Suppressor macrophage treated with lipopolysaccharide for 4 hours (primary cell): ENCODE measurements at places on chromosomes 6 and 20.
A peak's percentile ranks its signal among the peaks of the same experiment; 100 is the strongest.

GRCh38 chr20:48398506-48399449 lies 429.0 kb downstream of the PREX1 start:
- DNase-seq = no peak

- no peak for DNase-seq
Observed at GRCh38 chr6:21033084-21033483, 498.8 kb downstream of the CDKAL1 start.

GRCh38 chr20:5046656-5047339 lies 45.5 kb upstream of the SLC23A2 start:
- peak; percentile 76 for DNase-seq

DNA sequence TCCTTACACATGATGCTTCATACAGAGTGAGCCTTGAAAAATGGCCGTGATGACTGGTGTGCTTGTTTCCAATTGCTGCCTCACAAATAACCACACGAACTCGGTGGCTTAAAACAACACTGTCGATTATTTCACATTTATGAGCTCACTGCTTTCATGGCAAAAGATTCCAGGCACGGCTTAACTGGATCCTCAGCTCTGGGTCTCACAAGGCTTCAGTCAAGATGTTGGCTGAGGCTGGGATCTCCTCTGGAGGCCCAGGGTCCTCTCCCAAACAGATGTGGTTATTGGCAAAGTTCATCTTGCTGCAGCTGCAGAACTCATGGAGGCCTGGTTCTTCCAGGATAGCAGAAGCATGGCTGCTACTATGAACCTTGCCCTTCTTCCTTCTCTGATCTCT lies 144.6 kb downstream of the TFAP2C start:
- DNase-seq = no peak

DNA sequence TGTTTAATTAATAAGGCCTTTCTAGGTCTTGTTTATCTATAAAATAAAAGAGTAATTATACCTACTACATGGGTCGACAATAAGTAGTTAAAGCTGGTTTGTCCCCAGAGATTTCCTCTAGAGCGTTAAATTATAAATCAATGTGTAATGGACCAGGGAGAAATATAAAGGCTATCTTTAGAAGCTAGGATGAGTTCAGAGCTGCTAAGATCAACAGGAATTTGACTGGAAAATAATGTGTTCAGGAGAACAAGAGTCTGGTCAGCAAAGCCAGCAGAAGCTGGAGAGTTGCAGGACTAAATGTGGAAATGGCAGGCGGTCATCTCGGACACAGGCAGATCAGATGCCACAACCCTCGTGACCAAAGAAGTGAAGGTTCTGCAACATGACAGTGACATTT lies 428.8 kb downstream of the EPM2A start:
- DNase-seq = no peak

- DNase-seq = no peak
Observed at GRCh38 chr6:167137881-167138280, 15.0 kb downstream of the CCR6 start.

- DNase-seq = peak; percentile 92
Observed at GRCh38 chr6:37168811-37169495, 999 bp upstream of the PIM1 start.

GRCh38 chr6:170292407-170293158 lies 1.7 kb upstream of the DLL1 start:
- no peak for DNase-seq

DNA sequence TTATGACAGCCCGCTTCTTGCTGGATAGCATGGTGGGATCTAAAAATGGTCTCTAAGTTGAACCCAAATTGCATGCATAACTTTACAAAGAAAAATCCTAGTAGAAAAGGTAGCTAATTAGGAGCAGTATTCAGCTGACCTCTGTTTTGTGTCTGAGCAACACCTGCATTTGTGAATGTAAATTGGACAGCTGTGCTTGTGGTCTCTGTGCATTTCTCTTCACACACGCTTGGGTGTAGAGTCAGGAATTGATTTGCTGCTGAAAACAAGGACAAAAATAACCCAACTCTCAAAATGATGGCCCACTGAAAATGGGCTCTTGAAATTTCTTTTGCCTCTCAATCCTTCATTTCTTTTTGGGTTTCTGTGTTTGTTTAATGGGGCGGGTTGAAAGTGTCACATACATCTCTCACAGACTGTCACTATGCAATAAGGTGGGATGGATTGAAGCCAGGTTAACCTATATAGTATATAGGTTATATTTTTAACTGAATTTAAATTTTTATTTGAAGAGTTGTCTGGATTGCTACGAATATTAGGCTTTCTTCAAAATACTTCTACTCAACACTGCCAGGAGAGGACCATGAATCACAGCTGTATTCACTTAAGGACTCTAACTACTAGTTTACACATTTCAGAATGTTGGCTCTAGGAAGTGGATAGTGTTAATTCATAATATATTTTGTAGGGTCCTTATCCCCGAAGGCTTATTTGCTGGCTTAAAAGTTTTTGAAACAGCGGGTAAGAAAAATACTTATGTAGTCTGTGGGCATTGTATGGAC lies 46.5 kb downstream of the SOBP start:
- no peak for DNase-seq

GRCh38 chr6:160382946-160383345 lies 34.8 kb downstream of the SLC22A3 start:
- DNase-seq = no peak

- no peak for DNase-seq
Observed at GRCh38 chr20:1215386-1216170, 10.3 kb upstream of the RAD21L1 start.

GRCh38 chr20:33669224-33669623 lies 2.5 kb downstream of the ACTL10 start:
- no peak for DNase-seq

DNA sequence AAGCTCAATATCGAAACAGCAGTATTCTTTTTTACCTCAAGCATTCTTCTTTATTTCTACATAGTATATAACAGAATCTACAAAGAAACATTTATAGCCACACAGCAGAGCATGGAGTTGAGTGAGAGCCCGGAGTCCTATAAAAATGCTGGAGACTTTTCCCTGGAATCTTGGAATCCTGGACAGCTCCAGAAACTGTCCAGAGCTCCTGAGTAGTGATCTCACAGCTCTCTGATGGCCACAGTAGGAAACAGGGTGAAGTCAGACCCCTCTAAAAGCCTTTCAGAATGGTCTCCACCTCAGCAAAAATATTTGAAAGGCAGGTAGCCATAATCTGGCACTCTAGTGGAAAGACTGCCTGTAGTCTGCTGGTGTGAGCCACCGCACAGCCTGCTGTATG lies 149.3 kb upstream of the STXBP5 start:
- no peak for DNase-seq

DNA sequence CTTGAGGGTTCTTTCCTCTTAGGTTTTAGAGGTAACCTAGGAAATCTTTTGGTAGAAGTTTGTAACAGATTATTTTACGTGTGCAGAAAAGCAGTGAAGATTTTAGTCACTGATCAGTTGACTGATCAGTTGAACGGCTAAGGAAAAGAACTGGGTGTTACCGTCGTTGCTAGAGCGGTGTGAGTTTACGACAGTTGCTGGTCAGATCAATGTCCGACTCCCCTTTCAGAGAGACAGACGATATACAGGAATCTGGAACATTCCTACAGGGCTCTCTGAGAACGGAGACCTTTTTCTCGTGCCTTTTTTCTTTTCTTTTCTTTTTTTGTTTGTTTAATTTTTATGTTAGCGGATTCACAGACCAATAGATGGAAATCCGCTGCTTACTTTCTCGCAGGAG lies 132.1 kb upstream of the ZNF184 start:
- no peak for DNase-seq

GRCh38 chr6:66717801-66718200 lies 1010.8 kb upstream of the EYS start:
- no peak for DNase-seq

DNA sequence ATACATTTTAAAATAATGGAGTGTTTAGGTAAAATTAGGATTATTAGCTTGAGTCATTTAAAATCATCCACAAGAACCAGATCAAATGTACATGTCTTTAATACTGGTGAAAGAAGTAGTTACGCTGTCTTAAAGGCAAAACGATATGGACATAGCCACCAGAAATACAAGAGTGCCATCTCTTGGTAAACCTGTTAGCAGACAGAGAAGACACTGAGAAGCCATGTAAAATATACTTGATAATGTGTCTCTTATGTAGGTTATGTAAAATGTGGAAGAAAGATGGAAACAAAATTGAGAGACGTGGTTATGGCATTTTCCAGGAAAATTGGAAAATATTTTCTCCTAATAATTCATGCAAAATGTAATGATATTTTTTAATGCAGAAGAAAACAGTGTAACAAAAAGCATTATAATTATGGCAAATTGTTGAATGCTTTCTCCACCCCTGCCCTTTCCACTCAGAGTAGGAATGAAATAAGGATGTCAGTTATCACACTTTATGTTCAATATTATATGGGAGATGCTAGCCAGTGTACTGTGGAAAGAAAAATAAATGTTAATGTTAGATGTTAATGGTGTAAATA lies 12.2 kb upstream of the SLC17A2 start:
- DNase-seq = peak; percentile 55

DNA sequence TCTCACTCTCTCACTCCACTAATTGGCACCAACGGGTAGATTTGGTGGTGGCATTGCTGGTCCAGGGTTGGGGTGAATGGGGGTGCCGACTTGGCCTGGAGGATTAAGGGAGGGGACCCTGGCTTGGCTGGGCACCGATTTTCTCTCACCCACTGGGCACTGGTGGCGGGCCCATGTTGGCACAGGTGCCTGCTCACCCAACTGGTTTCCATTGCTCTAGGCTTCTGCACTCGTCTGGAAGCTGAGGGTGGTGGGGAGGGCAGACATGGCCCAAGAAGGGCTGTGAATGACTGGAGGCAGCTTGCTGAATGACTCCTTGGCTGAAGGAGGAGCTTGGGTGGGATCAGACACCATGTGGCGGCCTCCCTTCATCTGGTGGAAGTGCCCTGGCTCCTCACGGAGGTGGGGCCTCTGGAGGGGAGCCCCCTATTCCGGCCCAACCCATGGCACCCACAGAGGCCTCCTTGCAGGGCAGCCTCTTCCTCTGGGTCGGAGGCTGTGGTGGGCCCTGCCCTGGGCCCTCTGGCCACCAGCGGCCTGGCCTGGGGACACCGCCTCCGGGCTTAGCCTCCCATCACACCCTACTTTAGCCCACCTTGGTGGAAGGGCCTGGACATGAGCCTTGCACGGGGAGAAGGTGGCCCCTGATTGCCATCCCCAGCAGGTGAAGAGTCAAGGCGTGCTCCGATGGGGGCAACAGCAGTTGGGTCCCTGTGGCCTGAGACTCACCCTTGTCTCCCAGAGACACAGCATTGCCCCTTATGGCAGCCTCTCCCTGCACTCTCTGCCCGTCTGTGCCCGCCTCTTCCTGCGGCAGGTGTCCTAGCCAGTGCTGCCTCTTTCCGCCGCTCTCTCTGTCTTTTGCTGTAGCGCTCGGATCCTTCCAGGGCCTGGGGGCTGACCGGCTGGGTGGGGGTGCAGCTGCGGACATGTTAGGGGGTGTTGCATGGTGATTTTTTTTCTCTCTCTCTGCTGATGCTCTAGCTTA lies 11.2 kb downstream of the VEGFA start:
- DNase-seq = no peak

DNA sequence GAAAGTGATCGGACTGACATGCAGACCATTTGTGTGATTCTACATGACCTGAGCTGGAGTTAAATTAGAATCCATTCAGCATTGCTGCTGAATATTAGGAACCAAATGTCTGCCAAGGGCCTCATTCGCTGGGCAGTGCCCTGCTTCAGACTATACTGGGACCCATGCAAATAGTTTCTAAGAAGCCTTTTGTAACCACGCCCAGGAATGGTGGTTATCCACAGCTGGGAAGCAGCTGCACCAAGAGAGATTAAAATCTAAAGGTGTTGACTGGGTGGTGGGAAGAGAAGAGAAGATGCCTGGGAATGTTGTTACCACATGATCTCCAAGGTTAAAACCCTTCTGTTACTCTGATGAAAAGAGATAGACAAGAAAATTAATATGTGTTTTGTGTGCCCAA lies 156.8 kb downstream of the PKHD1 start:
- no peak for DNase-seq

GRCh38 chr6:75114806-75115205 lies 91.0 kb downstream of the COL12A1 start:
- no peak for DNase-seq

DNA sequence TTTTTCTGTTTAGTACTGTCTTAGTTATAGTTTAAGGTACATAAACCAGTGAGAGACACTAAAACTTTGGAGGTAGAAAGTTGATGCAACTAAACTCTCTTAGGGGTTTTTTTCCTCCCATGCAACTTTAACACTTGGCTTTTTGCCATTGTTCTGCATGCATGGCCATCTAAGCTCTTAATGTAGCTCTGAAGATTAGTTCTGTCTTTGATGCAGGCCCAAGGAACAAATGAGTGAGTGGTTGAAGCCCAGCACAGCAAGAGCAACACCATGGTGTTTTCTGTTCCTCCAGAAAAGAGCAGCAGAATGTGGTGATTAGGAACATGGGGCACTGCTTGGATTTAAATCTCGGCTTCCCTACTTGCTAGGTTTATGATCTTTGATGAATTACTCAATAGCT lies 89.3 kb downstream of the L3MBTL3 start:
- DNase-seq = no peak

DNA sequence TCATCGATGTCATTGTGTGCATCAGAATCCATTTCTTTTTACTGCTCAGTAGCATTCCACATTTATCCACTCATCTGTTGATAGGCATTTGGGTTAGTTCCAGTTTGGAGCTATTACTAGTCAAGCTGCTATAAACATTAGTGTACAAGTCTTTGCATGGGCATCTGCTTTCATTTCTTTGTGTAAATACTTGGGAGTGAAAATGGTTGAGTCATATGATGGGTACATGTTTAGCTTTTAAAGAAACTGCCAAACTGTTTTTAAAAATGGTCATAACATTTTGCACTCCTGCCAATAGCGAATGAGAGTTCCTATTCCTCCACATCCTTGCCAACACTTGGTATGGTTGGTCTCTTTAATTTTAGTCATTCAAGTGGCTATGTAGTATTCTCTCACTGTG lies 21.2 kb upstream of the SLC22A2 start:
- no peak for DNase-seq

GRCh38 chr6:78749326-78749725 lies 118.0 kb upstream of the IRAK1BP1 start:
- no peak for DNase-seq

GRCh38 chr20:18401305-18401704 lies 65.5 kb downstream of the DZANK1 start:
- DNase-seq = no peak

- no peak for DNase-seq
Observed at GRCh38 chr6:79082304-79082703, 4.2 kb upstream of the PHIP start.

DNA sequence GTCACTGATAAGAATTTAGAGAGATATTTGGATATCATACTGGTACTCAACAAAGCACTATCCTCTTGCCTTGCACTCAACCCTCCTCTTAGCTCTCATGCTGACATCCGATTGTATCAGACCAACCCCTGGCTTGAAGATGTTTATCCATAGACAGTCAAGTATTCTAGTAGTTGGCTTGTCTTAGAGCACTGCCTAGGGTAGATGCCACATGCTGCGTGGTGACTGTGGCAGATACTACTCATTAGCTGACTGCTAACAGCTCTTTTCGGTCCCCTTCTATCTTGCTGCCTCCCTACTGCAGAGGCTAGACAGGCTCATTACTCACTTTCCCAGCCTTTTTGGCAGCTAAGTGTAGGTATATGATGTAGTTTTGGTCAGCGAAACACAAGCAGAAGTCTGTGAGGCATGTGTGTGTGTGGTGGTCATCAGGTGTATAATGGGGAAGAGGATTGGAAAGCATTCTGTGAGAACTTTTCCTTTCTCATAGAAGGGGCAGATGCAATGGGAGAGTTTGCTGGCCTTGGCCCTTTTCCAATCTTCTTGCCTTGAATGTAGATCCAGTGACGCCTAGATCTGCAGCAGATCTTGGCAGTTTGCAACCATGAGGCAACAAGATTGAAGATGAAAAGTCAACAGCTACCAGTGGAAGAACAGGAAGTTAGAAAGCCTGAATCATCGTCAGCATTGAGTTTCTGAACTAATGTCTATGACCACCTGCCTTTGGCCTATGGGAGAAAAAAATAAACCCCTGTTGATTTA lies 4.4 kb upstream of the IFNGR1 start:
- peak; percentile 95 for DNase-seq
